ENCODE measurements at places on chromosomes 1 and 21.

DNA sequence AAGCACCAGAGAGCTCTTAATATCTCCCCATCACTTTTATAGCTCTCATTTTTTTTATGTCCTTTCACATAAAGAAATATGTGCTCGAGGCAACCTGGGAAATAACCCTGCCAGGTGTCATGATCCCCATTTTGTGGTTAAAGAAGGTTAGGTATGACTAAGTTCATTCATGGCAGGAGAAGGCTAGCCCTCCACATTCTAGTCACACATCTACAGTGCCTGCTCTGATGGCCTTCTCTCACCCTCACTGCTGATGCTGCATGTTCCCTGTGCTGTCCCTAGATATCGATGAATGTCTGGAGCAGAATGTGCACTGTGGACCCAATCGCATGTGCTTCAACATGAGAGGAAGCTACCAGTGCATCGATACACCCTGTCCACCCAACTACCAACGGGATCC lies 187.5 kb downstream of the TPR start:
- no peak for DNase-seq

GRCh38 chr1:240575981-240576662 lies 35.8 kb downstream of the GREM2 start:
- no peak for DNase-seq

DNA sequence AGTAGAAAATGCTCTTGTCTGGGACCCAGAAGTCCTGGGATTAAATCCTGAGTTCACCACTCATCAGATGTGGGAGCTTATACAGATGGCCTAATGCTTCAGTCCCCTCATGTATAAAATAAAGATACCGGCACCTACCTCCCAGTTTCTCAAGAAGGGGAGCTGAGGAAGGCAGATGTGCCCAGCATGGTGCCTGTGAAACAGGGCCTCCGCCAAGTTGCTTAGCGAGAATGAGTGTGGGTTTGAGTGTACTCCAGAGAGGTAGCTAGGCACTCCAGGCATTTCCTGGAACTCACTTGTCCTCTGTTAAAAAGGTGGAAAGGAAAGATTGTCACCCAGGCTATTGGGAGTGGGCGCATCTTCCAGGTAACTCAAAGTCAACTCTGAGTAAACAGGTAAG lies 37.8 kb downstream of the IER5 start:
- no peak for DNase-seq

GRCh38 chr1:157697781-157698569 lies 2.6 kb downstream of the FCRL3 start:
- no peak for DNase-seq

DNA sequence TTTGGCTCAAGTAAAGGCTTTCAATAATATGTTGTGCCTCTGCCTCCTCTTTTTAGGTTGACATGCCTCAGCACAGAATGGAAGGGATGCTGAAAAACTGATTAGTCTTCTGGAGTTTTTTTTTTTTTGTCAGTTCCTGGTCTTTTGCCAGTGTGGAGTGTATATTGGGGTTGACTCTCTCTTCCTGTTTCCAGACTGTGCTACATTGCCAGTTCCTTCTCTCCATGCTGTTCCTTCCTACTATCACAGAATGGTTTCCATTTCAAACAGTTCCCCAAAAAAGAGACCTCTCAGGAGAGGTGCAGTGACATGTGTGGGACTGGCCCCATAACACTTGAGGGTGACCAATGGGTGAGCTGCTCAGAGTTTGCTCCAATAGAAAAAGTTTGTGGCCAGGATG lies 101.7 kb upstream of the ETV3 start:
- DNase-seq = no peak

GRCh38 chr21:36104317-36105300 lies 30.3 kb upstream of the CBR3 start:
- no peak for DNase-seq

- no peak for DNase-seq
Observed at GRCh38 chr1:228314658-228315483, 91.8 kb downstream of the TRIM11 start.

DNA sequence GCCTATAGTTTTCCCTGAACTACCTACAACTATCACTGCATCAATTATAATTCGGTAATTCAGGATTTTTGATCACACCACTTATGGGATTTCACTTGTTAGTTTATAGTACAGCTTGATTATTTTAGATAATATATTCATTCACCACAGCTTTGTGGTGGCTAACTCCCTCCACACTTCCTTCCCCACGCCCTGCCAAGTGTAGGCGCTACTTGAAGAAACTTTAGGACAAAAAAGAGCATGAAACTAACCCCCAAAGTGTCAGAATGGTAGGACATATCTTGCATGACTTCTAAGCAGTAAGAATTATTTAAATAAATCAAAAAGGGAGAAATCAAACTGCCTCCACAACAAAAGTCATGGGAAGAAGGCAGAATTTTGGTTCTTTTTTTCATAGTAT lies 70.1 kb downstream of the LHX9 start:
- DNase-seq = no peak

DNA sequence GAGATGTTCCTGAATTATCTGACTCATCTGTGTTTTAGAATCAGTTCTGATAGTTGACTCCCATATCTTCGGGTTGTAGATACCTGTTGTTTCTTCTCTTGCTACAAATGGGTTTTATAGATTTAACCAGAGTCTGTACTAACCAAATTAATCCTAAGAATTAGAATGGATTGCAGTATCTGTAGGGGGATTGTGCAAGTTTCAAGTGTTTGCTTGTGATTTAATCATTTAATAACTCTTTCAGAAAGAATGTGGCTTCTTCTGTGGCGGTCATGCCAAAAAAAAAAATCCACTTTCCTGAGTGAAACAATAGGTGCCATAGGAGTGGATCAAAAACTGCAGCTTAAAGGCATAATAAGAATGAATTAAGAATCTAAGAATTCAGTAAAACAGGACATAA lies 9.4 kb downstream of the IPO9 start:
- no peak for DNase-seq

DNA sequence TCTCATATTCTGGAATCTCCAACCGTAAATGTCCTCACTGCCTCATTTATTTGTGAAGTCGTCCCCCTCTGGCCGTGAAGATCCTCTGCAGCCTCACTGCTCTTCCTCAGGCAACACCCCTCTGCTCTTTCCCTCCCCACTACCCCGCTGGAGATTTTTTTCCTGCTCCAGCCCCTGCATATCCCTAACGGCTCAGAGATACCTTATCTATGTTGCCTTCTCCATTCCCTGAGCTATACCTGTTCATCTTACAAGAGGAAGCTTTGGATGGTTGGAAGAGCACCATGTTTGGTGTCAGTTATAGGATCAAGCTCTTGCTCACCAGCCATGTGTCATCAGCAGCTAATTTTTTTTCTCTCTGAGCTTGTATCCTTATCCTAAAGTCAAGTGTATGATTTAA lies 26.4 kb downstream of the LRRC8B start:
- no peak for DNase-seq

DNA sequence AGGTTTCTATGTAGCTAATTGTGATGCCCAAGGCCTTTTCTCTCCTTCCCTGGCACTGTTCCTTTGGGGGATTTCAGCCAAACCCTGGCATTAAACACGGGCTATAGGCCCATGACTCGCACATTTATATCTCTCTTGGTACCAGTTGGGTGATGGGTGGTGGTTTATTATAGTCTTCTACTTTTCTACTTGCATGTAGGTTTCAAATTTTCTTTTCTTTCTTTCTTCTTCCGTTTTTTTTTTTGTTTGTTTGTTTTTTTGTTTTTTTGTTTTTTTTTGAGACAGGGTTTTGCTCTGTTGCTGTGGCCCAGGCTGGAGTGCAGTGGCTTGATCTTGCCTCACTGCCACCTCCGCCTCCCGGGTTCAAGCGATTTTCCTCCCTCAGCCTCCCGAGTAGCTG lies 1.1 kb downstream of the IL10RB start:
- no peak for DNase-seq

GRCh38 chr1:15702722-15703550 lies 18.8 kb downstream of the PLEKHM2 start:
- DNase-seq = no peak

DNA sequence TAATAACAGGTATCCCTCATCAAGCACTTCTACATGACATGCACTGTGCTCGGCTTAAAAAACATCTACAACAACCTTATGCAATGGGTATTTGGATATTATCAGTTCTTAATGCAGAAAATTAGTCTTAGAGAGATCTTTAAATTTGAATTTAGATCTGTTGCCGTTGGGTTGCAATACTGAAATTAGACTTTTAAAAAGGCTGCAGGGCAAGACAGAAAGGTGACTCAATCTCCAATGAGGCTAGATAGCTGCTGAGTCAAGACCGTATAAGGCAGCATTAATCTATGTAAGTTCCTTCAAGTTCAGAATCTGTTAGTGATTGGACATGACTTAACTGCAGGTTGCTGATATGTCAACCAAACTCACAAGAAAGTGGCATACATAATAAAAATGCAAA lies 37.3 kb downstream of the OLFM3 start:
- no peak for DNase-seq

DNA sequence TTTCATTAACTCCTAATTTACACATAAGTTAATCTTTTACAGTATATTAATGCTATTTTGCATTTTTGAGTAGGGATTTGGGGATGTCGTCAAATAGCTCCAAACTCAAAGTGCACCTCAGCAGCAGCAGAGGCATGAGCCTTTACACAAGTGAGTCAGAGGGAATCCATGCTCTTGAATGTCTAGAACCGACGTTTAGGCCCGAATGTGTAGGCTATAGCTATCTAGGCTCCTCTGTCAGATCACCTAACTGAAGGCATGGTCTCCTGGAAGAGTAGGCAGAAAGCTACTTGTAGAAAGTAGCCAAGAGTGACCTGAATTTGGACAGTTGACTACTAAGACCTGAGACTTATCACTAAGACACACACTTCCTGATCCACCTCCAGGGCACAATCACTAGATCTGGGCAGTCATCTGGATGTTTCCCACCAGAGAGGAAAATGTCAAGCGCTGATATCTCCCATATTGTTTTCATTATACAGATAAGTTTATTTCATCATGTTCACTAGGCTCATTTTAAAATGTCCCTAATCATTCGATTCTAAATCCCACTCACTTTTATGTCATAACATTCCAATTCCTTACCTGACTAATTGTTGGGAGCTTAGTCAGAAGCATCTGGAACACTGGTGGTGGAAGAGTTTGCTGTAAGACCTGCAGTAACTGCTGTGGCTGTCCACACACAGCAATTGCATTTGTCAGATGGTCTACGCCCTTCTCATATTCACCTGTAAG lies 15.3 kb downstream of the TOMM20 start:
- no peak for DNase-seq

DNA sequence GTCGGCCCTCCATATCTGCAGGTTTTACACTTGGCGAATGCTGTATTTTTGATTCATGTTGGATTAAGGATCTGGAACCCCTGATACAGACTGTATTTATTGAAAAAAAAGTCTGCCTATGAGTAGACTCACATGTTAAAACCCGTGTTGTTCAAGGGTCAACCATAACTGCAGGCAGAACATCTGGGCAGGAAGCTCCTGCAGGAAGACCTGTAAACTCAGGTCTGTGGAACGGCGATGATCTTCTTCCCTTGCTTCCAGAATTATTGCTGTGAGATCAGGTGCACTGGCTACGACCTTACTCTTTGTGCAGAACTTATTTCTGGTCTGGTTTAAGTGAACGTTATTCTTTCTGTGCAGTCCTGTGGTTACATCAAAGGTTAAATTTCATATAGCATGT lies 96.6 kb downstream of the DISC1 start:
- DNase-seq = no peak

GRCh38 chr1:59751004-59751395 lies 63.7 kb upstream of the HOOK1 start:
- DNase-seq = no peak

- DNase-seq = no peak
Observed at GRCh38 chr1:65176591-65176990, 28.6 kb downstream of the AK4 start.

DNA sequence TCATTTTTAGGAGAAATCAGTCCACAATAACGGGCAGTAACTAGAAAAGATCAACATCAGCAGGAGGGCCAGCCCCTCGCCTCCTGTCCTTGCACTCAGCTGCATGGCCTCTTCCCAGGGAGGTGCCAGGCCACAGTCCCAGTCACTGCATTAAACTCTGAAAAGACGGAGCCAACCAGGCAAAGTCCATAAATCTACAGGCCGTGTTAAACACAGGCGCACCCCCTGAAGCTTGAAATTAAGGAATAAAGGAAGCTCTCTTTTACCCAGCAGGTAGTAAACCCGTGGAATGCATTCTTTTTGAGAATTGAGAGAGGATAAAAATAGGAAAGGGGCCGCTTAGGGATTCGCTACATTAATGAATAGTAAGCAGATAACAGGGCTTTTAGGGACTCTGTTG lies 18.4 kb downstream of the H6PD start:
- DNase-seq = no peak

DNA sequence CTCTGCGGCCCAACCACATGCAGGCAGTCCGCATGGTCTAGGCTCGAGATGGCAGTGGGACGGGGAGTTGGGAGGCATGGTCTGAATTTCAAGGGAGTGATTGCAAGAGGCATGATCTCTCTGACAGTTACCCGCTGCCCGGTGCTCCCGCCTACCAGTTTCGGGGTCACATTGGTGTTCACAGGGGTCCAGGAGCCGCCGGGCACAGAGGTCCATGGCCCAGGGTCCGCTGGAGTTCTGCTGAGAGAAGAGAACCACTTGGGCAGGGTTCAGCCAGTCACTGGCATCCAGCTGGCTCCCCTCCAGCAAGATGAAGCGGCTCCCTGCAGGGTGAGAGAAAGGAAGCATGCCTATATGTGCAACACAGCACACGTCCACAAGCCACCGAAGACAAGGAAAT lies 141.3 kb downstream of the ASTN1 start:
- DNase-seq = no peak

- no peak for DNase-seq
Observed at GRCh38 chr1:188949701-188950100, 1528.0 kb downstream of the BRINP3 start.

DNA sequence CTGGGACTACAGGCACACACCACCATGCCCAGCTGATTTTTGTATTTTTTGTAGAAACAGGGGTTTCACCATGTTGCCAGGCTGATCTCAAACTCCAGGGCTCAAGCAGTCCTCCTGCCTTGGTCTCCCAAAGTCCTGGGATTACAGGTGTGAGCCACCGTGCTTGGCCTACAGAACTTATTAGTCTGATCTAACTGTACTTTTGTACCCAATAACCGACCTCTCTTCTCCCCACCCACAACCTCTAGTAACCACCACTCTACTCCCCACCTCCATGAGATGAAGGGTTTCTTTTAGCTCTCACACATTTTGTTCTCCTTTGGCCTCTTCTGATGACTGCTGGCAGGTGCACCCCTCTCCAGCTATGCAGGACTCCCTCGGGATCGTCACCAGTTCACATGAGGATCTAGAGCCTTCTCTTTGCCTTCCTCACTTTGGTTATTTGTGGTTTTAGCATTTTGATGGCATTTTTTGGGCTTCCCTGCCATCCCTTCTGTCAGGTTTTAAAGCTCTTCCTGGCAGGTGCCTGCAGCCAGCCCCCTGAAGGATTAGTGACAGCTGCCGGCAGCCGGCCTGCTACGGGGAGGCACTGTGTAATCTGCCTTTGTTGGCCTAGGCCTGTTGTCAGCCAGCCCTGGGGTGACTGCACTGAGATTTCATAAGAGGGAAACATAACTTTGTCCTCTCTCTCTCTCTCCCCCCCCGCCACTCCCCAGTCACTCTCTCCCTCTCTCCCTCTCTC lies 99.8 kb upstream of the ATP1A1 start:
- no peak for DNase-seq

All from GM20000 (cell line).